ENCODE measurements at places on chromosomes 4 and X. TPM values are rescaled to one million over a fixed set of nuclear protein-coding genes. Genes with fewer than 3 reads are reported as not detected.

The OTOP1 gene
- not detected for total RNA-seq

The UGT2B11 gene
- total RNA-seq, result not detected

The XAGE2 gene
- total RNA-seq, result not detected

The TBC1D14 gene
- 65.1 TPM for total RNA-seq

The ALAS2 gene
- not detected for total RNA-seq

The CT47A1 gene
- not detected for total RNA-seq

The PDE6B gene
- total RNA-seq, result not detected

The ARHGAP24 gene
- total RNA-seq, result 67.6 TPM

The IL2RG gene
- total RNA-seq, result not detected

The LRIT3 gene
- total RNA-seq, result under 0.01 TPM

The ARHGAP10 gene
- total RNA-seq, result 45.0 TPM

The ABCG2 gene
- 0.90 TPM for total RNA-seq

The SOX3 gene
- total RNA-seq, result not detected

The RWDD4 gene
- total RNA-seq, result 43.7 TPM

The TDO2 gene
- total RNA-seq, result 1.8 TPM

The XKRX gene
- total RNA-seq, result 0.36 TPM

The EDA gene
- 1.4 TPM for total RNA-seq

The NAA11 gene
- not detected for total RNA-seq

The LNX1 gene
- 1.6 TPM for total RNA-seq

The CXCL1 gene
- 5.2 TPM for total RNA-seq

The PDZD4 gene
- 0.09 TPM for total RNA-seq

The TRPC3 gene
- 0.45 TPM for total RNA-seq

The ARHGAP4 gene
- 0.27 TPM for total RNA-seq

The FOXR2 gene
- total RNA-seq, result not detected

The NXF2B gene
- total RNA-seq, result not detected

The TMEM156 gene
- 0.18 TPM for total RNA-seq

The BTK gene
- not detected for total RNA-seq

The CASP3 gene
- 40.8 TPM for total RNA-seq

The SSX4B gene
- total RNA-seq, result not detected

The IL9R gene
- total RNA-seq, result not detected

The HERC5 gene
- 1.5 TPM for total RNA-seq

The LINC00632 gene
- total RNA-seq, result 10.9 TPM

The ZNF157 gene
- total RNA-seq, result not detected

The GAGE12J gene
- not detected for total RNA-seq

The MEPE gene
- total RNA-seq, result not detected

The NEIL3 gene
- total RNA-seq, result 3.7 TPM
